ENCODE measurements at places on chromosomes 7 and 10.

- no peak for DNase-seq
Measured at GRCh38 chr7:98619450-98620321, 2.6 kb downstream of the NPTX2 start.

- no peak for DNase-seq
Measured at GRCh38 chr7:81783818-81784217, 14.0 kb upstream of the HGF start.

- DNase-seq = no peak
Measured at GRCh38 chr10:119100434-119101238, 3.3 kb upstream of the DENND10 start.

- no peak for DNase-seq
Measured at GRCh38 chr7:66013938-66014337, 31.9 kb upstream of the GUSB start.

GRCh38 chr7:31116615-31117014 lies 64.5 kb downstream of the ADCYAP1R1 start:
- no peak for DNase-seq

DNA sequence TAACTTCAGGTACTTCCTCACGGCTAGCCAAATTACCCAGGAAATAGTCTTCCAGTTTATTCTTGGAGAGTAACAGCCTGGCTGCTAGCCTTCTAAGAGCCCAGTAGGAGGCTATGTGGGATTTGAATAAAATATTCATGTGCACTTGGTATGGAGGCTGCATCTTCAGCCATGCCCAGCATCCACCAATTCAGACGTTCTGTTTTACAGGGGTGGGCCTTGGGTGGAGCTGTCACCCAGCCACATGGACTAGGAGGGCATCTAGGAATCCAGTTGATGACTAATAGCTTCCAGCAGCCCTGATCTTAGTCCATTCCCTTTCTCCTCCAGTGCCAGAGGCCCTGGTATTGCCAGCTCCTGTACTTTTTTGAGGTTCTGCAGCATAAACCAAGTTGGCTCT lies 66.3 kb upstream of the ZRANB1 start:
- no peak for DNase-seq

- no peak for DNase-seq
Measured at GRCh38 chr7:73597978-73598782, 19.8 kb upstream of the TBL2 start.

DNA sequence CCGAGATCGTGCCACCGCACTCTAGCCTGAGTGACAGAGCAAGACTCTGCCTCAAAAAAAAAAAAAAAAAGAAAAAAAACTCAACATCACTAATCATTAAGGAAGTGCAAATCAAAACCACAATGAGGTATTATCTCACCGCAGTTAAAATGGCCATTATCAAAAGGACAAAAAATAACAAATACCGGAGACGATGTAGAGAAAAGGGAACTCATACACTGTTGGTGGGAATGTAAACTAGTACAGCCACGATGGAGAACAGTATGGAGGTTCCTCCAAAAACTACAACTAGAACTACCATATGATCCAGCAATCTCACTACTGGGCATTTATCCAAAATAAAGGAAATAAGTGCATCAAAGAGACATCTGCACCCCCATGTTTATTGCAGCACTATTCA lies 24.3 kb downstream of the GRK5 start:
- DNase-seq = no peak

DNA sequence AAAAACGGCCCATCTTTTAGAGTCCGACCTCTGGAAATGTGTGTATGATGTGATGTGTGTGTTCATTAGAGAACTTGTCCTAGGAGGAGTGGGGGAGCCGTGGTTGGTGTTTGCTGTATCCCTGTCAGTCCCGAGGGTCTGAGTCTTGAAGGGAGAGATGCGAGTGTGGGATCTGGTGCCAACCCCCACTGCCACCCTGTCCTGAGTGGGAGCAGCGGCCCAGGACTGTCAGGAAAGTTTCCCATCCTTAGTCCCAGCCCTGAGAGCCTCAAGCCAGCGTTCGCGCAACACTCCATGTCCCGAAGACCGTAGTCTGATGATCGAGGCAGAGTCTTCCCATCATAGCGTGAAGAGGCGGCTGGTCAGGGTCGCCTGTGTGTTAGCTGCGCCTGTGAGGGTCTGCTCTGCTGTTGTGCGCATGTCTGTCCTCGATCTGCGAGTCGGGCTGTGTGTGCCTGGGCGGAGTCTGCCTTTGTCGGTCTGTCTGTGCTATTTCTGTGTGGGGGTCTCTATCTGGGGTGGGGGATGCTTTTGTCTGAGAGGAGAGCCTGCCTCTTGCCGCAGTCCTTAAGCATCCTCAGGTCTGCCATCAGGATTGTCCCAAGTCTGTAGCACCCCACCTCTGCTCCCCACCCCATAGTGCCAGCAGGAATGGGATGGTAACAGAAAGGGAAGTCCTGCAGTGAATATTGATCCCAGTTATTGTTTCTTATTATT lies 514 bp upstream of the CHAT start:
- no peak for DNase-seq

DNA sequence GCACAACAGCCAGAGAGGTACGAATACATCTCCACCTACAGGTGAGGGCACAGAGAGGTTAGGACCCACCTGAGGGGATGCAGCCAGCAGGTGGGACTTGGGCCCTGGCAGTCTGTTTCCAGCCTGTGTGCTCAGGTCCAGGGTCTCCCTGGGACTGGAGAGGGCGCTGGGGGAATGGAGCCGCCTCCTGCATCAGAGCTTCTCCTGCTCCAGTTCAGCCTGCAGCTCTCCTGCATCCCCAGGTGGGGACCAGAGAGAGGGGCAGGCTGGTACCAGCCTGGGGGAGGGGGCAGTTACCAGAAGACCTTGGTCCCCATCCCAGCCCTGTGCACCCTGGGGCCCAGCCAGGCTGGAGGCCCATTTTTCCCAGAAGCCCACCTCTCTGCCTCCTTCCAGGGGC lies 80.7 kb downstream of the LHPP start:
- no peak for DNase-seq

GRCh38 chr7:110454713-110455112 lies 636.2 kb upstream of the LRRN3 start:
- DNase-seq = no peak

GRCh38 chr10:52249850-52250395 lies 64.2 kb upstream of the DKK1 start:
- no peak for DNase-seq

DNA sequence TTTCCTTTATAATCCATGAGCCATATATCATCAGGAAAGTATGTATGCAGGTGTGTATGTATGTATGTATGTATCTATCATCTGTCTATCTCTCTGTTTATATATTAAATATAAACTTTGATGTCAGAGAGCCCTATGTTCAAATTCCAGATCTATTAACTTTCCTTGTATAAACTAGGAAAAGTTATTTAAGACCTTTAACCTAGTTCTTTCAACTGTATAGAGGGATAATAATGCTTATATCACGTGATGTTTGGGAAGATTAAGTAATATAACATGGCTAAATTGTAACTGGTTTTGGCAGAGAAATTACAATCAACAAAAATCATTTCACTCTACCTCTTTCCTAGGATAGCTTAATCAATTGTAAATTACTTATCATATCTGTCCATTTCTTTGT lies 628.3 kb upstream of the IGFBP3 start:
- DNase-seq = no peak

GRCh38 chr10:130141878-130142277 lies 5.7 kb downstream of the GLRX3 start:
- no peak for DNase-seq

DNA sequence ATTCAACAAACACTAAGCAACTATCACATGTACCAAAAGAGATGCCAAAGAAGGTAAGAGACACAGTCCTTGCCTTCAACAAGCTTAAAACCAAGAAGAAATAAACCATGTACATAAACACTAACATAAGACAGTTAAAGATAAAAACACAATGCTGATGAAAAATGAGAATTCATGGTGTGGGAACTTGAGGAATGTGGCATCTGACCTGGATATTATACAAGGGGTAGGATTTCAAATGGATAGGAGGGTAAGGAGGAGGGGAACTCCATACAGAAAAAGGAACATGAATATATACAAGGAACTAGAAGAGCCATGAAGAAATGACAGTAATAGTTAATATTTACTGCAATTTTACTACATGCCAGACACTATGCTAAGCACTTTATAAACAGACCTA lies 11.0 kb downstream of the HIBADH start:
- DNase-seq = no peak

DNA sequence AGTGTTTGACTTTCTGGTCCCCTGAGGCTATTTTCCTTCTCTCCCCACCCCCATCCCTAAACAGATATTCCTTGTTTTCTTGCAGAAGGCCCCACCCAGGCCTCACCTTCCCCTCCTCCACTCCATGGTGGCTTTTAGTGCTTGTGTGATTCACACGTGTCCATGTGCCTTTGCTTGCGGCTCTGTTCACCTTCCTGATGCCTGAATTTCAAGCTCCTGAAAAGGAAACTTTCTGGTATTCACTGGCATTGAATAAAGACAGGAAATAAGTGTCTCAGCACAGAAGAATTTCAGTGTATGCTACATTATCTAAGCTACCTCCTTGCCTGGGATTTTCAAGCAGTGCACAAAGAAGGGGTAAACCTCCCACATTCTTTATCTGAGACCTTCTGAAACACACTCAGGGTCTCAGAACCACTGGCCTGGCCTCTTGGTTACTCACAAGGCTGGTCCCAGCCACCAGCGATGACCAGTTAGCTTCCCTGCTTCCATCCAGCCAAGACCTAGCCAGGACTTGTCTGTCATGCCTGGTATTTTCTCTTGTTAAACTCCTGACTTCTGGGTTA lies 17.2 kb upstream of the UBE2H start:
- no peak for DNase-seq

DNA sequence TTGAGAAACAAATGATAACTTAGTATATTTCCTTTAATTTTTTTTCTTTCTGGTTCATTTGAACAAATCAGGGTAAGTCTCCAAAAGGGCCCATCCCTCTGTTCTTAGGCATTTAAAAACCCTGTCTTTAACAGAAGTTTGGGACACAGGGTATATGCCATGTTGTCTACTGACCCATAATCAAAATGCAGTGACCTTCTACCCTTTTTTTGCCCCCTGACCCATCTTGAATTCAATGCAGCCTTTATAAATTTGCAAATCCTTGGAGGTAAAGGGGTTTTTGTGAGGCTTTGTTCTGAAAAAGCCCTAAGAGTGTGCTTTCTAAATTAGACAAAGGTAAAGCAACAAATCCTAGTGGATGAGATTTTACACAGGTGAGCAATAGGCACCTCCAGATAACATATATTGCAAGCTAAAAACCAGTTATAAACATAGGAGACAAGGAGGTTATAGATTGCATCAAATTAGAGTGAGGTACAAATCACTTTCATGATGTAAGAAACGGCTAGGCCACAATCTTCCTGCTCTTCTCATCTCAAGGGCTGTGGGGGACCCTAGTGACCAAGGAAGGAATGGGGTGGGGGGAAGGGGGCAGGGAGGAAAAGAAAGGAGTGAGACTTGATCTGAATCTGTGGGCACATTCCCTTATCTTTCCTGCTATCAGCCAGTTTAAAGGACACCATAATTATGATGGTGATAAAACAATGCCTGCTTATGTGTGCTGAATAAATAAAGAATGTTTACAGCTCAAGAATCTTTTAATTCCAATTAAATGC lies 2.7 kb downstream of the SKIDA1 start:
- DNase-seq = no peak

- no peak for DNase-seq
Measured at GRCh38 chr10:121099592-121099991, 248.4 kb downstream of the WDR11 start.

All from thoracic aorta (tissue), 2 donors.